Hematopoietic multipotent progenitor cell (in vitro differentiated cells): ENCODE measurements at places on chromosomes 1 and 21.

- no peak for DNase-seq
These were observed 138.0 kb upstream of the DNAH14 start for GRCh38 chr1:224791362-224791941.

GRCh38 chr1:34787461-34788420 lies 5.1 kb upstream of the GJA4 start:
- no peak for DNase-seq

GRCh38 chr1:169133801-169134502 lies 27.5 kb downstream of the ATP1B1 start:
- DNase-seq, result peak; percentile 19

GRCh38 chr1:169957884-169958283 lies 64.2 kb upstream of the SCYL3 start:
- no peak for DNase-seq

- no peak for DNase-seq
These were observed at the start of gene SELENON for GRCh38 chr1:25799935-25800702. Gene SELENON (plus strand): TSS chr1:25800193. CDS start chr1:25800231, 38 bp downstream.

- no peak for DNase-seq
These were observed 37.2 kb downstream of the KANK4 start for GRCh38 chr1:62281922-62282555.

DNA sequence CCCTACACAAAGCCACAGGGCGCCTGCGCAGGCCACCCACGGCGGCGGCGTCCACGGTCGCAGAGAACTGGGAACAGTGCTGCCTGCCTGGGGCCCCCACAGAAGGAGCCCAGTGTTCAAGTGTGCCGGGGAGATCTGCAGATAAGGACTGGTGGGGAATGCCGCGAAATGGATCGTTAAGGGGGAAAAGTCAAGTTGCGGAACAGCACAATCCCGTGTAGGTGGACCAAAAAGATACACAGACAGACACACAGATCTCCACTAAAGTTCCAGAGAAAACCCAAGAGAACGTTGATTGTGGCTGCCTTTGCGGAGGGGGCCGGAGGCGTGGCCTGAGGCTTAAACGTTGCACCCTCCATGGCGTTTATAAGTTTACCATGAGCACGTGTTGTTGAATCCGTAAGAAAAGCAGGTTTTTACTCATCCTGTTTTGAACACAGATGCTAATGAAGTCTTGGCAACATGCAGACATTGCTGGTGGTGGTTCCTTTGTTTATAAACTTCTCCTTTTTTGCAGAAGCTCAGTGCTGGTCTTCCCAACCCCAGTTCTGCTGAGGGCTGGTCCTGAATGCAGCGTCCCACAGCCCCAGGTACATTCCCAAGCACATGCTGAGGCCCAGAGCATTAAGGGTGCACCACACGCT lies 4.1 kb downstream of the SPATC1L start:
- DNase-seq, result no peak

DNA sequence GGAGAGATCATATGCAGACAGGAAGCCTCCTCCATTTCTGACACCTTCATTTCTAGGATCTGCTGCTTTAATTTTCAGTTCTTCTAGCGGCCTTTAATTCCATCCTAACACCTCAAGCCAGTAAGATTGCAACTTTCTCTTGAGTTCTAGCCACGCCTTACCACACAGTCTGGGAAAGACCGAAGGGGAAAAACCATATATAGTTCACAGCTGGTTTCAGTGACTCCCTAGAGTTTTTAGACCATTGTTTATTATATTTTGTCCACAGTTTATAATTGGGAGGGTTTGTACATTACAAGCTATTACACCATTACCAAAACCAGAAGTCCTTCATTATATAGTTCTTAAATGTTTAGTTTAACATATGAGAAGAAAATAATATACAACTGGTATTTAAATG lies 37.5 kb downstream of the DPH5 start:
- no peak for DNase-seq

GRCh38 chr1:64743954-64744491 lies 852 bp upstream of the RAVER2 start:
- DNase-seq, result peak; percentile 10

DNA sequence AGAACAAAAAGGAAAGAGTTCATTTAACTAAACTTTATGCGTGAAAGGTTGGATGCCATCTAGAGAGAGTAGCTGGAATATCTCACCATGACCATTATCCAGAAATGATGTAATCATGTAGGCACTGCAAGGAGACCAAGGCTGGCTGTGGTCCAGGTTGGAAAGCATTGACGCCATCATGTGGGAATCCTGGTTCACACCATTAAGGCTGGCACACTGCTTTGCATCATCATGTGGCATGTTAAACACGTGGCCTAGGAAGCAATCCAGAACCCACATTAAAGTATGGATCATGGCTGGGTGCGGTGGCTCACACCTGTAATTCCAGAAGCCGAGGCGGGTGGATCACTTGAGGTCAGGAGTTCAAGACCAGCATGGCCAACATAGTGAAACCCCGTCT lies 4.3 kb downstream of the ADAMTS1 start:
- no peak for DNase-seq

GRCh38 chr1:115107516-115108260 lies 18.4 kb upstream of the TSPAN2 start:
- no peak for DNase-seq

DNA sequence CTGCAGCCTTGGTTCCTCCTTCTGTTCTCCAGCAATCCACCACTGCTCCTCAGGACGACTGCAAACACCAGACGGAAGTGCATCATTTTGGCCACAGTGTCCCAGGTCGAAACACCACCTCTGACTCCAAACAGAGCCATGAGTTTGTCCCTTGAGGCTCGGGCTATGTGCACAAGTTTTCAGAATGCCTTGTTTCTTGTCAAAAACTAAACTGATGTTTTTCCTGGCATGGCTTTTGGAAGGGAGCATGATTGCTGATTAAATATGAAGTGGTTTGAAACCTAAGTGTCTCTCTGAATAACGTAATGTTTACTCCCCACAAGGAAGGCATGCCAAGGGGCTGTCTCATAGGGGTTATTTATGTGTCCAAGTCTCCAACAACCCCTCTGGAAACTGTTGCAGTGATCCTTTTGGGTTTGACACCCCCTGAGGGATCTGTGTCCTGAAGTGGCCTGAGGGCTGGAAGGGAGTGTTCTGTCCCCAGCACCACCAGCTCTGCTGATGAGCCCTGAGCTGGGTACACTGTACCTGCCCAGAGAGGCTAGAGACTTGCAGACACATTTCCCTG lies 132.7 kb downstream of the PLPP3 start:
- DNase-seq, result no peak

- DNase-seq, result no peak
These were observed 329.1 kb downstream of the USP25 start for GRCh38 chr21:16058896-16059295.

DNA sequence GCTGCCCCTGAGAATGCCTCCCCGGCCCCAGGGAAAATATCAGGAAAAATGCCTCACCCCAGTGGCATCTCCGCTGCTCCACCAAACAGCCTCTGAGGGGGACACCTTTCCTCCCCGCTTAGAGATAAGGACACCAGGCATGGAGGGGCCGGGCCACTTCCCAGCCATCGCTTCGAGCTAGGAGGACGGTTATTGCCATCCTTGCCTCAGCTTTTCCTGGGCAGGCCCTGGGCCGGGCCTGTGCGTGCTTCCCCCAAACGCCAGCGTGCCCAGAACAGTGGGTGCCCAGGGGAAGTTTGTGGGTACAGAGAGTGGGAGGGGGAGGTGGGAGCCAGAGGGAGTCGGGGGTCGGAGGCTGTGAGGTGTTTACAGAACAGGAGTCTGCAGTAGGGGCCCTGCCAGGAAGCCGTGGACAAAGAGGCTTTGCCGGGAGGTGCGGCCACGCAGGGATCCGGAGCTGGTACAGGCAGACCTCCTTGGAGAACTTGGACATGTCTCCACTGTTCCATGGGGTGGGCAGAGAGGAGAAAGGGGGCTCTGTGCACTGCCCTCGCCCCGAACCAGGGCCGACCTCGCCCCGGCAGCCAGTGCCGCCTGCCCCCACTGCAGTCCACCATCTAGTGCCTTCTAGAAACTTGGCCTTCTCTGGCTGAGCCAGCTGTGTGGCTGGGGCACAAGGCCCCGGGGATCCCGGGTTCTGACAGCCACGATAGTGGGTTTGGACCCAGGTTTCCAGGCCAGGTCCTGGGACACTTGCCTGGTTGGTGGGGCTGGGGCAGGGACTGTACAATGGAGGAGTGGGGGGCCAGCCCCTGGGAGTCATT lies 33.5 kb upstream of the TTC34 start:
- no peak for DNase-seq

DNA sequence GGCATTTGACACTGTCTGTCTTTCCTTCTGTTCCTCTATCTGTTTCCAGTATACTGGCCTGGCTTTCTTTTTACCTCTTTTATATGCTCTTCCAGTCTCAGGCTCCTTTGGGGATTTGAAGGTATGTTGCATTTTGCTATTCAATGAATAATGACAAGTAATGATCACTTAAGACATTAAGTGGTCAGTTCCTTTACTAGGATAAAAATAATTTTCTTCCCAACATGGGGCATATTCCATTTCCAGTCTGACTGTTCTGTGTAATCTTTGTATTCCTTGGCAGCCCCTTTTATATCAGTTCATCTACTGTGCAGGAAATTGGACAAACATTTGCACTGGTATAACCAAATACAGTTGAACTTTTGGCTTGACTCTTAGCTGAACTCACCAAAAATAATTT lies 15.6 kb downstream of the METTL18 start:
- DNase-seq, result no peak

DNA sequence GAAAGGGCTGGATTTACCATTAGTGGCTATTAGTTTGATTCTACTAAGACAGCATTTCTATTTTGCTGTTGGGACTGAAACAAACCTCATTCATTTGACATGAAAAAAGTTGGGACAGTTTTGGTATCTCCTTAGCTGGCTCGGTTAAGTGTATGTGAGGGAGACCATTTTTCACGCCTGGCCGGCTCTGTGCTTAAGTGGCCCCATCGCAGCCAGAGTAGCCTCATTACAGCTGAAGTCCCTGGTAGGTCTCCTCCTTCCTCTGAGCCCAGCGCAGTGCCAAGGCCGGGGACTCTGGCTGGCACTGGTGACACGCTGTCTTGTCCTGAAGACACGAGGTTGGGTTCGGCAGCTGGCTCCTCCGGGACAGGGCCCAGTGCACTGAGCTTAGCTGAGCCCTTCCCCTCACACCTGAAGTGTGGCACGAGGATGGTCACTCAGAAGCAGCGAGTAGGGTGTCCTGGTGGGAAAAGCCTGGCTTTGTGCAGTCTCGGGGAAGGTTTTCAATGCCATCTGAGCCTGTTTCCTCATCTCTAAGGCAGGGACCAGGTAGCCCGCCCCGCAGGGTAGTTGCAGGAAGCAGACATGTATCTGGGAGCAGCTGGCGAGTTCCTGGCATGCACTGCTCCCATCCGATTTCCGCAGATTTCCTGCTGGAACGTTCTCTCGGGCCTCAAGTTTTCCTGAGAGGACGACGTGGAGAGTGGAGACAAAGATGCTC lies 196.5 kb downstream of the DYRK1A start:
- DNase-seq, result no peak

DNA sequence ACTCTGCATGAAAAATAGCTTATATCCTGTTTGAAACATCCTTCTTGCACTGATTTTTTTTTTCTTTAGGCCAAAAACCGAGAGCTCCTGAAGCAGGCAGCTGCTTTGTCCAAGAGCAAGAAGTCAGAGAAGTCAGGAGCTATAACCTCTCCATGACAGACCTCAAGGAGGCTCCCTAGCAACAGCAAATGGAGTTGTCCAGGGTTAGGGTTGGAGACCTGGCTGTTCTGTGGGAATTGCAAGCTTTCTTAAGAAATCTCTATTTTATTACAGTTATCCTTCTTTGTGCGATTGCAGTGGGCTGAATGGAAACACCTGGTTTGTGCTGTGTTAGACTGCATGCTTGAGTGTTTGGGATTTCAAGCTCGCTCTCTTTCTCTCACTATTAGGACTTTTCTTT lies 12.6 kb upstream of the STX12 start:
- no peak for DNase-seq

DNA sequence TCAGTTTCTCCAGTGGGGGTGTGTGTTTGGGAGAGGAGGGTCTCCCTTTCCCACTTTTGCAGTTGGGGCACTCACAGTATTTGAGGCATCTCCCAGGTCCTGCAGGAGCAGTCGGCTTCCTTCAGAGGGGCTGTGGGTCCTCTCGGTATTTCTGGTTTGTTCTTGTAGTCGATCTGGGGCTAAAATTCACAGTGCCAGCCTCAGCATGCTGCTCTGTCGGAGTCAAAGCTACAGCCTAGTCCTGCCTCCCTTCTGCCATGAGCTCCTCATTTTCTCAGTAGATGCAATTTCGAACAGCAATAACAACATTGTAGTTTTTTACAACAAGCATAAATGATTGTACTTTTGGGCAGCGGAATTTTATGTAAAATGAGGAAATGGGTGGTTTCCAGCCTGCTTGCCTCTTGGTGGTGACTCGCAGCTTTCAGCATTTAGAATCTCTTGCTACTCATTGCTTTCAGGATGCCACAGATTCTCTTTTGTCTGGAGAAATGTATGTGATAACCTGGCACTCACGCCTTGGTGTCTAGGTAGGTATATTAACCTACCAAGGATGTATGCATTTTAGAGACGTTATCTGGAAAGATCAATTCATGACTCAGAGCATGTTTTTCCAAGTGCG lies 82.4 kb upstream of the C21orf91 start:
- no peak for DNase-seq

DNA sequence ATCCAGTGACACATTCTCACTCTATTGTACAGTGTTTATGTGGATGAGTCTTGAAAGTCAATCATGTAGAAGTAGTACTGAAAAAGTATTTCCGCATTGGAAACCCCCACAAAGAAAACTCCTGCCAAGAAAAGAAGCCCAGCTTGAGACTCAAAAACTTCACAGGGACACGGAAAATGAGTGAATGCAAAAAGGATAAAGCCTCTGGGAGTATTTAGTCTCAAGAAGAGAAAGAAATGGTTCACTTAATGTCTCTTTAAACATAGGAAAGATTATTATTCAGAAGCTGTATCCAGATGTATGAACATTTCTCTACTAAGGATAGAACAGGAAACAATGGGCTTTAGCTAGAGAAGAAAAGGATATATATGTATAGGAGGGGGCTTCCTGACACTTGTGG lies 304.5 kb downstream of the BARHL2 start:
- no peak for DNase-seq

DNA sequence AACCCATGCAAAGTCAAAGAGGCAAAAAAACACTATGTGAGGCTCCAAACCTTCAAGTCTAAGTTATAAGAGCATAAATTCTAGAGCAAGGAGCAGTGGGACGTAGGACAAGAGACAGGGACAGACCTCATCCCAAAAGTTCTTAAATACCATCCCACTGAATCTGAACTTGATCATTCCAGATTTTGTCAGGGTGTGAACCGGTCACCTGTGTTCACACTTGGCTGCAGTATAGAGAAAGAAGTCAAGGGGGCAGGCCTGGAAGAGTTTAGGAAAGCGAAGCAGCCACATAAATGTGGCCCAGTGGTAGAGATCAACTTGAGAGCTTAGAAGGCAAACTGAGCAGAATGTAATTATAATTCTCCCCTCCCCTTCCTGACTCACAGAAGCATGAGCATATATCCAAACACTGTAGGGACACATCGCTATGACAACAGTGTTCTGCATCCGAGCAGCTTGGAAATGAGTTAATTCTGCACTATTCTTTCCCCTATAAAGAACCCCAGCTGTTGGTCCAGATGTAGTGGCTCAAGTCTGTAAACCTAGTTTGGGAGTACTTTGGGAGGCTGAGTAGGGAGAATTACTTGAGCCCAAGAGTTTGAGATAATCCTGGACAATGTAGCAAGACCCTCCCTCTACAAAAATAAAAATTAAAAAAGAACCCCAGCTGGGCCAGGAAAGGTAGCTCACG lies 2.7 kb downstream of the AKR7A2 start:
- DNase-seq, result no peak
